ENCODE measurements at places on chromosomes 6 and 20.

DNA sequence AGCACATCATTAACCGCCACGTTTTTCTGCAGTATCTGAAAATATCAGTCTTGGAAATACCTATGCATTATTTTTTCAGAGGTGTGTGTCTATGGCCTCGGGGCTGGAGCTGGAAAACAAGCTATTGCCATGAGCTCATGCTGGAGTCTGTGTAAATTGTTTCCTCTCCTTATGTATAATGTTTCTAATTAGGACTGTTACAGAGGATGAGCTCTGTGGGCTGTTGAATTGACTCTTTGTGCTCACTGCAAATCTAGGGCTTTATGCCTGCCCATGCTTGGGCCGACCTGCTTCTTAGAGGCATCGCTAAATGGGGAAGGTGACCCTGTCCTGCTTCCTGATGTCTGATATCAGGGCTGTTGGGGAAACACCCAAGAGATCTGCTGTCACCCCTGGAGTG lies 80.8 kb upstream of the SLC22A16 start:
- no peak for DNase-seq

- DNase-seq: no peak
Observed at GRCh38 chr6:169362501-169363121, 109.0 kb upstream of the THBS2 start.

DNA sequence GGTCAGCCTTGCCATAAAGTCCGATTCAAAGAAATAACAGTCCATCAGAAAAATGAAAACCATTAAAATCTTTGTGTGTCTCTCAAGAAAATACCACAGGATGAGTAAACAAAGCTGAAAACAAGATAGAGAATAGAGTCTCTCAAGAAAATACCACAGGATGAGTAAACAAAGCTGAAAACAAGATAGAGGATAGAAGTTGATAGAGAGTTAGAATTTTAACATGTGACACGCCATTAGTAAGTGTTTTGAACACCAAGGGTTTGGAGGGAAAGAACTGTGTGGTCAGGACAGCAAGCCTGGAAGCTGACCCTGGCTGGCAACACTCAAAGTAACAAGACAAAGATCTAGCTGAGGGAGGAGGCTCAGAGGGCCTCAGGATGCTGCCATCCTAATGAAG lies 43.9 kb upstream of the PRND start:
- no peak for DNase-seq

DNA sequence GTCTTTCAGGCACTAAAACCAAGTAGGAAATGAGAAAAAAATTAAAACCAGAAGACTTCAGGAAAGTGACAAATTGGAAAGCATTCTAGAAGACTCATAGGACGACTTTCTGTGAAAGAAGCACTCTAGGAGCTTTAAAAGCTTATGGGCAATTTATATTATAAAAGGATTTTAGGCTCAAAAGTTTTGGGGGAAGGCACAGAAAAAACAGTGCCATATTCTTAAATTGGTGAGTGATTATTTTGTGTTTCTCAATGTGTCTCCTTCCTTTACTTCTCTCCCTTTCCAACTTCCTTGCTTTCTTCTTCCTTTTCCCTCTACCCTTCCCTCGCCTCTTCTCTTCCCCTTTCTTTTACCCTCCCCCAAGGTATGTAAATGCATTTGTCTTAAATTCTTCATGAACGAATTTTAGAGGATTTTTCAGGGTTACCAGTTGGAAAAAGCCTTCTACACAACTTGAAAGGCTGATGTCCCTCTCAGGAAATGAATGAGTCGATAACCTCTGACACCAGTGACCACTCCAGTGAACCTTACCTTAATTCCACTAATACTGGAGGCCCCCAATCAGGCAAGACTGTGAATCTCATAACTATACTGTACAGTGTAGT lies 2.6 kb upstream of the LIN28B start:
- DNase-seq: no peak

- no peak for DNase-seq
Observed at GRCh38 chr6:46376562-46377061, 114.6 kb downstream of the RCAN2 start.

- no peak for DNase-seq
Observed at GRCh38 chr6:129695373-129696027, 14.5 kb downstream of the ARHGAP18 start.

DNA sequence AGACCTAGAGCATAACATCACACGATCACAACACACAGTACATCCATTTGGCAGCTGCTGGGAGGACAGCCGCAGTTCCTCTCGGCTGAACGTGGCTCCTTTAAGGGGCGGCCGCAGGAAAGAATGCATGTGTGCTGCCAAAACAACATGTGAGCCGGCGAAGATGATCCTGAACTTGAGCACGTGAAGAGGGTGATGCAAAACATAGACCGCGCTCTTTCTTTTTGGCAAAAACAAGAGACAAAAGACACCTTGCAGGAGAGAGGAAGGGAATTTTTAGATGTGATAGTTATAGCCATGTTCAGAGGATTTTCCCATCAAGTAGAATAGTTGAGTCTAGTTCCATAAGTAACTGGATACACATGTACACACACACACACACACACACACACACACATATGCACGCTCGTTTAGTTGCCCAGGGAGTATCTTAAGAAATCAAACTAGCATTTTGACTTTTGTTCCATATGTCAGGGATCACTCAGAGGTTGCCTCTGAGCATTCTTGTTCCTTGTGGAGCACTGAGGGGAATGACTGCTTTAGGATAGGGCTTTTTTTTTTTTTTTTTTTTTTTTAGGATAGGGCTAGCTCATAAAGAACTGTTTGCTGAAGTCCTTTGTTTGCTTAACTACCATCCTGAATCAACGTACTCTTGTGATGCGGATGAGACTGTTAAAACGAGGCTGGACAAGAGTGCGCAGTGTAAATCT lies 21.7 kb upstream of the RANBP9 start:
- DNase-seq: no peak

DNA sequence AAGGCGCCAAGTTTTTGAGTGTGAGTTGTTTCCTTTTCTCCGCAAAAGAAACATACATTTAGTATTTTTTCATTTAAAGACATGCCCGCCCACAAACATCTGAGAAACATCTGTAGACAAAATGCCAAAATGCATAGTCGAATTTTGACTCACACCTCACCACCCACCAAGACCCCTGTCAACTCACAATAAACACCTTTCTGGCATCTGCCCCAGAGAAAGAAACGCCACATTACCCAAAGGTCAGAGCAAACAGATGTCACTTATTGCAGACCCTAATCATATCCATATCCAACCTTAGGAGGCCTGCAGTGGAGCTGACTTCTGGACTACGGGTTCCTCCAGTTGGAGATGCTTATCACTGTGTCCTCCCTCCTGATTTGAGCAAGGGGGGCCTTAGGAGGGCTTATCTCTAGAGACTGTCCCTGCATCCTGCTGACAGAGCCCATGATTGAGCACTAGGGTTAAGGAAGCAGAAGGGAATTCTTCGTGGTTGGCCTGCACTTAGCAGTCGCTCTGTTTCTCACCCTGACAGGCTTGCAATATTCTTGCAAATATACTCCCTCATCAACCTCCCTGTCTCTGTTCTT lies 90.5 kb upstream of the TBX18 start:
- no peak for DNase-seq

DNA sequence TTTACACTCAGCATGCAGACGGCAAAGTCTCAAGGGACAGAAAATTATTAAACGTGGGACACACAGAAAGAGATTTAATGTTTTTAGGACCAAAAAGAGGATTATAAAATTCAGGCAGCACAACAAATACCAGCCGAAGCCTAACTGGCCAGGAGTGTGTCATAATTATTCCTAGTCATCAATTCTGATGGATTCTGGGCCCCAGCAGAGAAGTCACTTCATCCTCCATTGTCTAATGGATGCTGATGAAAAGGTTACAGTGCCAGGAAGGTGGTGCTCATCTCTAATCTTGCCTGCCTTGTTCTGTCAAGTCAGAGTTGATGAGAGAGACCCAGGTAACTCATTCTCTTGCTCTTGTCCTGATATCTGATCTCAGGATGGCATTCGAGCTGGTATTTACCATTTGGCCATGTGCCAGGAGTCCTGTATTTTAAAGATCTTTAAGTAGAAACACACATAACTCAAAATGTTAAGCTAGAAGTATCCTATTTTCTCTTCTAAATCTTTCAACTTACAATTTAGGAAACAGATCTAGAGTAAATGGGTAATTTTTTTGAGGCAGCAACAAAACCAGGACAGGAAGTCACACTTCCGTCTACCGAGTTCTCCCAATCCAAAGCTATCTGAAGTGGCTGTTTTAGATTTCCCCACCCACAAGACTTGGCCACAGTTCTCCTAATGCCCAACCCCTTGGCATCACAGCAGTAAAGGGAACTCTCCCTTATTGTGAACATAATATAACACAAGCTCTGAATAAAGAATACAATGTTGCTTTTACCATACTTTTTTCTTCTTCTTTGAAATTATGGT lies 50.0 kb downstream of the ADAT2 start:
- no peak for DNase-seq
